Stimulated activated CD4-positive, alpha-beta T cell treated with anti-CD3 and anti-CD28 coated beads, TNF-alpha, amount 100 ng/mL, for 24 hours (primary cell): ENCODE measurements at places on chromosomes 11 and 22.

DNA sequence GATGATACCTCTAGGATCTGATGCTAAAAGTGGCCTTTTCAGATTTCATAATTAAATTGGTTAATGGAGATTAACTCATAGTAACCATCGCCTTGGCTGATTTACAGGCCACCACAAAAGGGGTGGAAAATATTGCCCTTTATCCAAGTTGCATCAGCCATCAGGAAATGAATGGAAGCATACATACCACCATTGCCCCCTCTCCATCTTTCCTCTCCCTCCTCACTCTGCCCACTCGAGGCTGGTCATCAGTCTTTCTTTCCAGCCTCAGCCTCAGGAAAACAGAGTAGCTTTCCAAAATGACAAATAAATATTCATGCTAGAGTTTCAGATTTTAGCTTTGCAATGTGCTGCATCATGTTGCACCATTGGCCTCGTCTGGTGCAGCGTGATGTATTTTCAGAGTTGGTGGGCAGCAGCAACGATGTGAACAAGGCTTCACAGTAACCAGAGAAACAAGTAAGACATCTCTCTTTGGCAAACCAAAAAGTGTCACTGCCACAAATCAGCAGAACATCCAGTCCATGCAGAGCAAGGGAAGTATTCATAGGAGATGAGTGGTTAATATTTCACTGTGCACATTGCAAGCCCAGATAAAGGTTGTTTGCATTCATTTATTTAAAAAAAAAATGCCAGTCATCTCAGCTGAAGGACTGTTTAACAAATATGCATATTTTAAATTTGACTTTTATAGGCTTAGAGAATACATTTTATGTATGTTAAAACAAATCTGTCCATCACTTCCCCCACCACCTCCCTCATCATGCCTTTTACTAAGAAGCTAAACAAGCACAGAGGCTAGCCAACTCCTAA, 136.7 kb upstream of the FAT3 start:
- DNase-seq = no peak

DNA sequence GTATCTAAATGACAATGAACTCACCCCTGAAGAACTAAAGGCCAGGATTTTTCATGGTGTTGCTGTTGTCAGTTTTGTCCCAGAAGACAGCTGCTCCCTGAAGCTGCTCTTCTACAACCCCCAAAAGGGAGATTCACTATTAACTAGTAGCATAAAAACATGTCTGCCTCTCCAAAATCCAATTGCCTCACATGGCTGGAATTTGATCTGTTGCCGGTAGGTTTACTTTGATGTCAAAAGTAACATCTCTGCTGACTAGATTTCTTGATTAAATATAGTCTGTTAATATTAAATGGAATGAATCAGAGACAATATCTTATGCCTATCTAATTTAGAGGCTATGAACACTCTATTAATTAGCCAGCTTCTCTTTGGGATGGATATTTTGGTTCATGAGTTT, 425.4 kb downstream of the ETS1 start:
- DNase-seq = no peak

DNA sequence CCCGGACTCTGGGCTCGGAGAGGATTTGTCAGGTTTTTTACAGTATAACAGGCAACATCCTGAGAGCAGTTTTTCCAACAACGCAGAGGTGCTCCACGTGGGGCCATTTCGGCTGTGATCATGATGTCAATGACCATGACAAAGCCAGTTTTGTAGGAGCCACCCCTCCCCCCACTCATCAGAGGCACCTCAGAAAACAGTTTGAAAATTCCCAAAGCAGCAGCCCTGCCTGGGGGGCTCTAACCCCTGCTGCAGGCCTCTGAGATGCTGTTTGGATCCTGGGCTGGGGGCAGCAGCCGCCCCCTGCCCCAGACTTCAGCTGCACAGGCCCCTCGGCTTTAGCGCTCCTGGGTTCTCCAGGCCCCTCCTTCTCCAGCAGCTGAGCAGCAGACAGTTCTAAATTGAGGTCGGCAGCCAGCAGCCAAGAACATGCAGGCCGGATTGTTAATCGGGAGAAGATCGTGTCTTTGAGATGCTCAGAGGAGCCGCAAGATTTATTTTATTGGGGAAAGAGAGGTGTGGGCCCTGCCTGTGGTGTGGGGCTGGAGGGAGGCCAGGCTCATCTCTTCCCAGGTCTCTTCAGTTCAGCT, 19.4 kb downstream of the NFAM1 start:
- no peak for DNase-seq

GRCh38 chr11:17272801-17273200, 3.7 kb upstream of the NUCB2 start:
- DNase-seq = no peak

GRCh38 chr11:132072044-132072857, 701.8 kb downstream of the NTM start:
- DNase-seq = no peak

GRCh38 chr11:35850191-35850590, 93.7 kb upstream of the LDLRAD3 start:
- DNase-seq = no peak
